ENCODE measurements at places on chromosomes 13 and 19.

DNA sequence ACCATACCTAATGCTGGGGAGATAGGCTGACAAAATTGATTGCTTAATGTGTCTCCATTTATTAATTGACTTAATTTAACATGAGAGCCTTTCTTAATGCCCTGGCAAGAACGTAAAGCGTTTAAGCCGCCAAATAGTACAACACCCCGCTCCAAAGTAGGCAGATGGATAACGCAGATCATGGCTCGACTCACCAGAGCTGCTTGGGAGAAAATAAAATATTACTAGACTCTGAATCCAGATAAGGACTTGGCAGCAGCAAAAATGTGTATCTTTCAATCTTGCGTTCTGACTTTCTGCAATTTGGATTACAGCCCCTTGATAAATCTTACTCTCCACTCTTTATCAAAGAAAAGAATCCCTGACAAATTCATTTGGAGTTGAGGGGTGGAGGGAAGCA, 403 bp upstream of the SIAH3 start:
- DNase-seq, result no peak

GRCh38 chr13:75776550-75776949, 140.4 kb downstream of the LMO7 start:
- no peak for DNase-seq

- peak; percentile 73 for DNase-seq
These were observed 28.5 kb upstream of the NPAS1 start for GRCh38 chr19:46990991-46991676.

DNA sequence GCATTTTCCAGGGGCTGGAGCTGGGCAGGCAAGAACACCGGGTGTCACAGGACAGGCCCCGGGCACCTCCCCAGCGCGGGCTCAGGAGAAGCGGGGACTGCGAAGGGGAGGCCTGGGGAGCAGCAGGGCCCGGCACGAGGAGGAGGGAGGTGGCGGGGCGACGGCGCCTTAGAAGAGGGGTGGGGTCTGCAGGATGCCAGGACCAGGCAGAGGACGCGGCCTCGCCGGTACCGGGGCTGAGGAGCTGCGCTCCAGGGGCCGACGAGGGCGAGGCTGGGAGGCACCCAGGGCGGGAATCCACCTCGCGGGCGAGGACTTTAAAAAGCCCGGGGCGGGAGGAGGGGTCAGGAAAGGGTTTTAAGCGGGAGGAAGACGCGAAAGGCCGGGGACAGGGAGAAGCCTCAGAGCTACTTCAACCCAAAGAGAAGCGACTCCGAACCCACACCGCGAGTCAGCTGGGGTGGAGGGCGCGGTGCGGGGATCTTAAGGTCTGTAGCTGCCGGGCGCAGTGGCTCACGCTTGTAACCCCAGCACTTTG, 665 bp downstream of the ZNF347 start:
- peak; percentile 61 for DNase-seq
